NCI-H2171 treated with DMSO at 0.1 percent for 48 hours (cell line): ENCODE measurements at places on chromosomes 12 and 14.

DNA sequence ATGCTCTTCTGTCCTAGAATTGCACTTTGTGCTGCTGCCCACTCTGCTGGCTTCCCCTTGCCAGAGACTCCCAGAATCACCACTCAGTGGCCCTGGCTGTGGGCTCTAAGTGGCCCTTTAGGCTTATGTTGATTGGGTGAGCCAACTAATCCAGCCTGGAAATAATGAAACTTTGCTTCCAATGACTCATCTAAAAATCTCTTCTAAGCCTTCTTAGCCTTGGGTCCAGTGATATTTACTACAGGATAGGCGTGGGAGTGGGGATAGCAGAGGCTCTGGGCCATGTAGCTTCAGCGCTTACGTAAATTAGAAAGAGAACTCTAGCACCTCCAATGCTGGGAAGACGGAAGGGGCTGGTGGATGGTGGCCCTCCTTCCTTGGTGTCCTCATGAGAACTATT, 137.9 kb downstream of the TTC8 start:
- no peak for DNase-seq

GRCh38 chr14:41699486-41699885, 92.8 kb downstream of the LRFN5 start:
- DNase-seq: no peak

- DNase-seq: no peak
Observed at GRCh38 chr14:28771168-28771567, 4.6 kb downstream of the FOXG1 start.

DNA sequence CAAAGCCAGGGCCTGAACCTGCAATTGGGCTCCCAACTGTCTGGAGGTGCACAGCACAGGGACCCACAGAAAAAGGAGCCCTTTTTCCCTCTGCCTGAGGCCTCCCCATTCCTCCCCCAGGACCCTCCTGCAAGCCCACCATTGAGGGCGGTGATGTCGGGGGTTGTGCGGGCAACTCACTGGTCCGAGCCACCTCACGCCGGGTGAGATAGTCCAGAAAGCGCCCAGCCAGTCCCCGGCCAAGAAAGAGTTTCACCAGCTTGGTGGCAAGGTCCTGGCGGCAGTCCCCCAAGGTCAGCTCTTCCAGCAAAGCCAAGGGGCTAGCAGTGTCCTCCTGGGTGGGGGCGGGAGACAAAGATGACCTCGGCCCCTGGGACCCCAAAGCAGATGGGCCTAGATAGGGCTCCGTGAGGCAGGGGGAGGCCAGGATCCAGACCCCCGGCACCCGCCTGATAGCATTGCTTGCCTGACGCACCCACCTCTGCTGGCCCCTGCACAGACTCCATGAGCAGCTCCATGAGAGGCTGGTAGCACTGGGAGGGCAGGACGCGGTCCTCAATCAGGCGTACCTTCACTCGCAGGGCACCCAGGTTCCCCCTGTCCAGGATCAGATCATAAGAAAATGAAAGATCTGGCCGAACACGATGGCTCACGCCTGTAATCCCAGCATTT, 20.0 kb downstream of the RASAL1 start:
- no peak for DNase-seq

- no peak for DNase-seq
Observed at GRCh38 chr12:112684742-112685141, 106.8 kb upstream of the RPH3A start.

- peak; percentile 57 for DNase-seq
Observed at GRCh38 chr14:76761136-76761959, at the start of gene VASH1. VASH1 (plus strand) TSS chr14:76761468; CDS start chr14:76762822, 1,354 bp downstream.

GRCh38 chr14:30610787-30611343, 11.3 kb upstream of the SCFD1 start:
- peak; percentile 91 for DNase-seq

- no peak for DNase-seq
Observed at GRCh38 chr12:87985069-87985675, 44.0 kb downstream of the C12orf50 start.

DNA sequence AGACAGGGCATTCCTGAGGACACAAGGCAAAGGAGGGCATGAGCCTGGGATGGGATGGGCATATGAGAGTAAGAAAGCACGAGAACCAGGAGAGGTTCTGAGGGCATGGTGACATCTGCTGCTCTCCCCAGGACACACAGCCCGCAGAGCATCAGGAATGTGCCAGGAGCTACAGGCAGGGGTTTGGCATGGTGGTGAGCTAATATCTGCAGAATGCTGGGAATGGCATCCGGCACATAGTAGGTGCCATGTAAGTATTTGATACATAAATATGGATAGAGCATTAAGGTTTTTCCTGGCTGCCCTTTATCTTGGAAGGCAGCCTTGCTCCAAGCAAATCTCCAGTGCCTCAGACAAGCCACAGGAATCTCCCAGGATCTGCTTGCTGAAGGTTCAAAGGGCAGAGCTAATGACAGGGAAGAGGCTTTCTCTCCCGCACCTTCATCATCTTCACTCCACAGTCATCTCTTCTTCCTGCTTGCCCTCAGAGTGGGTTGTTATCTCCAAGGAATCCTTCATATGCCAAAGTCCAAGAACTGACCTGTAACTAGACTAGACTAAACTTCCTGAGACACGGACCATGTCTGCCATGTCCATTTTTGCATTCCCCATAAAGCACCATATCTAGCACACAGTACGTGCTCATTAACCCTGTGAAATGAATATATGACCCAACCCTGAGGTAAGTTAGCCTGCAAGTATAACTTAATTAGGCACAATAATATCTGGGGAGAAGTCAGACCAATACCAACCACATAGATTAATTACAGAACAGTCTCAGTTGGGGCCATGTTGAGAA, 62.0 kb upstream of the SCN8A start:
- no peak for DNase-seq

DNA sequence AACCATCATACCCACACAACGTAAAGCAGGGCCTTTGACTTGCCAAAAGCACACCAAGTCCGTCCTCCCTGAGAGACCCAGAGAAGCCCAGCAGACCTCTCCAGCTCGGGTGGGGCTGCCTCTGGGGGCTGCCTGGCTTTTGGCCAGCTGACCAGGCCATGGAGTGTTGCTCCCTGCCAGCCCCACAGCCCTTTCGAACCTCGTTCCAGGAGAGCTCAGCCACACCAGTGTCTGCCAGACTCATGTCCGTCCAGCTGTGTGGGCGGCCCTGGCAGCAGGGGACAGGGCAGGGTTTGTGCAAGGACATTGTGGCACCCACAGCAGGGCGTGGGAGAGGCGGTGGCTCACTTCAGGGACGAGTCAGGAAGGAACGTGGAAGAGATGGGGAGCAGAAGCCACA, 22.6 kb upstream of the IRF2BPL start:
- no peak for DNase-seq

DNA sequence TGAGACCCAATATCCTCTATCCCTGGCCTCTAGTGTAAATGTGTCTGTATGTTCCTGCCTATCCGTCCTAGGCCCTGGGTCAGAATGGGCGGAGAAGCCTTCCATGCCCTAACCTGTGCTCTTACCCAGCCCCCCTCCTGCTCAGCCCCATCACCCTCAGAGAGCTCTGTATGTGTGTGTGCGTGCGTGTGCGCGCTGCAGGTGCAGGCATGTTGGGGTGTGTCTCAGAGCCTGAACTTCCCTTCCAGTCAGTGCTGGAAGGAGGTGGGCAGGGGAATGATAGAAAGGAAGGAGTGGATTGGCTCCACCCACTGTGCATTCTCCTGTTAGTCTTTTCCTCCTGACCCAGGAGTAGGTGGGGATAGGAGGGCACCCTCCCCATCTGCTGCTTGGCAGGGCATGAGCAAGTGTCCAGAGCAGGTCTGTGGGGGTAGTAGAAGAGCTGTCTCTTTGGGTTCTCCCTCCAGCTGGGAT, 7.2 kb downstream of the NAB2 start:
- DNase-seq: peak; percentile 88

- DNase-seq: no peak
Observed at GRCh38 chr12:19120795-19121194, 8.7 kb upstream of the PLEKHA5 start.

DNA sequence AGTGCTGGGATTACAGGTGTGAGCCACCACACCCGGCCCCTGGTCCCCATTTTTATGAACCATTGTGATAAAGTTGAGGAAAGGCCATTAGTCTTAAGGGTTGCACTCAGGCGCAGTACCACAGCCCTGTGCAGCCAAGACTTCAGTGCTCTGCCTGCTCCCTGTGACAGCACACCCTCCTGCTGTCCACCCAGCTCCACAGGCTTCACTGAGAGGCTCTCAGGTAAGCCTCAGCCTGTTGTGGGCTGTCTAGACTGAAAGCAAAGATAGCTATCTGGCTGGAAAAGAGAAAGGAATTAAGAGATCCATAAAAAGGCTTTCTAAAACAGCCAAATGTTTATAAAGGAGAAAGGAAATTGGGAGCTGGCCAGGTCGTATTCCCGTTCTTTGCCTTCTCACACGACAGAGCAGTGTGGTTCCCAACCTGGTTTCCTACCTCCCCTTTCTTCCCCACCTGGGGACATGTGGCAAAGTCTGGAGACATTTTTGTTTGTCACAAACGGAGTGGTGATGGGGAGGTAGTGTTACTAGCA, 19.1 kb upstream of the DNM1L start:
- DNase-seq: no peak

- no peak for DNase-seq
Observed at GRCh38 chr12:28388879-28389278, 198.6 kb downstream of the CCDC91 start.

DNA sequence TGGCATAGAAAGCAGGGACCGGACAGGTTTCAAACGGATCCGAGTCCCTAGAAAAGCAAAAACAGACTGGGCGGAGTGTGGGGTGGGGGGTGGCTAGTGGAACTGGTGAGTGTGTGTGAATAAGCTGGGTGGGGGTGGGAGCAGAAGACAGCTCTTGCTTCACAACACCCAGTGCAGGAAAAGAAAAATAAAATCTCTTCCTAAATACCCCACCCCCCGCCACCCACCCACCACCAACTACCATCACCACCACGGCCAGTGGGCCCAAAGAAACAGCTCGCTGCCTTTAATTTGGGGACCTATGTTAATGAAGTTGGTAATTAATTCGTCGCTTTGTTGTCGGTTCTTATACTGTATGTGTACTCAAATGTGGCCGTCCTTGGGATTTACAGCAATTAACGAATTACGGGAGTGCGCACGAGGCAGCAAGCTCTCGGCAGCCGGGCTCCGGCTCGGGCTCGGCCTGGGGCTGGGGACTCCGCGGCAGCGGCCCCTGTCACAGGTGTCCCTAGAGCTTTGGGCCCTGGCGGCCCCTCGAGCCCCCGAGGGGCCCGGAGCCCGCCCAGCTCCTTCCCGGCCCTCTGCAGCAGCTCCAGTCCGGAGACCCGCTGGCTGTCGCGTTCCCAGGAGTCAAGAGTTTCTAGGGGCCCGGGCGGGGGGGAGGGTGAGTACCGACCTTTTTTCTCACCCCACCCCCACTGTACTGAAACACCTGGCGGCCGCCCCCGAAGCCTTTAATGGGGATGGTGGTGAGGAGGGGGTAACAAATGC, 1.5 kb upstream of the OTX2 start:
- no peak for DNase-seq

DNA sequence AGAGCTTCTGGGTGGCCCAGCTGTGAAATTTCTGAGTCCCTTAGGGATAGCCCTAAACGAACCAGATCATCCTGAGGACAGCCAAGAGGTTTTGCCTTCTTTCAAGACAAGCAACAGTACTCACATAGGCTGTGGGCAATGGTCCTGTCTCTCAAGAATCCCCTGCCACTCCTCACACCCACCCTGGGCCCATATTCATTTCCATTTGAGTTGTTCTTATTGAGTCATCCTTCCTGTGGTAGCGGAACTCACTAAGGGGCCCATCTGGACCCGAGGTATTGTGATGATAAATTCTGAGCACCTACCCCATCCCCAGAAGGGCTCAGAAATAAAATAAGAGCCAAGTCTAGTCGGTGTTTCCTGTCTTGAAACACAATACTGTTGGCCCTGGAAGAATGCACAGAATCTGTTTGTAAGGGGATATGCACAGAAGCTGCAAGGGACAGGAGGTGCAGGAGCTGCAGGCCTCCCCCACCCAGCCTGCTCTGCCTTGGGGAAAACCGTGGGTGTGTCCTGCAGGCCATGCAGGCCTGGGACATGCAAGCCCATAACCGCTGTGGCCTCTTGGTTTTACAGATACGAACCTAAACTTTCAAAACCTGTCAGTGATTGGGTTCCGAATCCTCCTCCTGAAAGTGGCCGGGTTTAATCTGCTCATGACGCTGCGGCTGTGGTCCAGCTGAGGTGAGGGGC, 38.9 kb downstream of the DAD1 start:
- peak; percentile 82 for DNase-seq

DNA sequence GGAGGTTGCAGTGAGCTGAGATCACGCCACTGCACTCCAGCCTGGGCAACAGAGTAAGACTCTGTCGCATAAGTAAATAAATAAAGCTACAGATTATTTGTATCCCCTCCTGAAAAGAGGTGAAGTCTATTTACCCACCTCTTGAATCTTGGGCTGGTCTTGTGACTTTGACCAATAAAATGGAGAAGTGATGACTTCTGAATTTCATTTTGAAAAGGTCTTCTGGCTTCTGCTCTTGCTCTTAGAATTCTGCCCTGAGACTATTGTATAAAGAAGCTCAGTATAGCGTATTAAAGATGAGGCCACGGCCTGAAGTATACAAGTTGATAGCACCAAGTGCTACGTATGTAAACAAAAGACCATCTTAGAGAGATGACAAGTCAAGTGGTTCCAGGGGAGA, 88.3 kb upstream of the AMN1 start:
- no peak for DNase-seq

DNA sequence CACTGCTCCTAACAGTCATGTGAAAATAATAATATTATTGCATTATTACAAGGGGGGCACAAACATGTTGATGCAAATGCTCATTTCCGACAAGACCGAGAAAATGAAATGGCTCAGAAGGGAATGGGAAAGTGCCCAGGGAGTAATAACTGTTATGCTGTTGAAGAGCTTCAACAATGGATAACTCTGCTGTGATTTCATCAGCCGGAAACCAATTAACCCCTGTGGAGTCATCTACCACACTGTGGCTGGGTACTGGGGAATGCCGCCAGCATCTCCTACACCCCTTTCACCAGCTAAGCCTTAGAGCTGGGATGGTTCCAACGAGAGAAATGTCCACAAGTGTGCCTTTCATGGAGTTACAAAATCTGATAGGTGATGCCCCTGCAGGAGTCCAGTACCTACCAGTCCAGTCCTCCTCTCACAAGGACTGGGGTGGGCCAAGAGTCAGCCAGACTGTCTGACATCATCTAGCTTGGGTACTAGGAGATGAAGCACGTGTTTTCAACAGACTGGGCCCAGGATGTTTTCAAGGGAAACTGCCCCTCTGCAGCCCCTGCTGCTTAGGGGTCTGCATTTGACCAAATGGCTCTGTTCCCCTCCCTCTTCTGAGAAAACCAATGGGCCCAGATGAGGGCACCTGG, 509.3 kb upstream of the CCDC196 start:
- DNase-seq: no peak
